ENCODE measurements at places on chromosomes 12 and 14.

- DNase-seq: no peak
Observed at GRCh38 chr14:26466862-26467261, 131.0 kb downstream of the NOVA1 start.

DNA sequence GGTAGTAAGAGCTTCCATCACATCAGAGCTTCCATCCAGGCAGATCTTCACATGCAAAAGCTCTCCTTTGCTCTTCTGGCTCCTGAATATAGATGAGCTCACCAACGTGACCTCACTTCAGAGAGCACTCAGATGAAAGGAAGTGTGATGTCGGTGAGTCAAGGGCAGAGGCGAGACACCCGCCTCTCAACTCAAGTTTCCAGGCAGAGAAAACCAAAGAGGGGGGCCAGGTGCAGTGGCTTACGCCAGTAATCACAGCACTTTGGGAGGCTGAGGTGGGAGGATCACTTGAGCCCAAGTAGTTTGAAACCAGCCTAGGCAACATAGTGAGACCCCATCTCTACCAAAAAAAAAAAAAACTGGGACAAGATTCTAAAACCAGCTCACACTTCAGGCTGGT lies 126.9 kb downstream of the DUSP6 start:
- no peak for DNase-seq

- DNase-seq: no peak
Observed at GRCh38 chr14:63179383-63179782, 24.9 kb upstream of the RHOJ start.

DNA sequence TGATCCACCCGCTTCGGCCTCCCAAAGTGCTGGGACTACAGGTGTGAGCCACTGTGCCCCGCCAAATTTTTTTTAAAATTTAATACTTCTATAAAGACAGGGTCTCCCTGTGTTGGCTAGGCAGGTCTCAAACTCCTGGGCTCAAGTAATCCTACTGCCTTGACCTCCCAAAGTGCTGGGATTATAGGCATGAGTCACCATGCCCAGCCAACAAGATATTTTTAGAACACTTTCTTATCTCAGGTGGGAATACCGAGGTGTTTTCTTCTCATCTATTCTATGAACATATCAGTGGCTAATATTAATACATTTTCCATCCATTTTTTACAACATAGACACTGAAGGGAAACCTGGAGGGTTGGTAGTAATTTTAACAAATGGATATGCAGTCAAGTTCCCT lies 38.0 kb upstream of the DHRS4 start:
- DNase-seq: no peak

GRCh38 chr12:14431975-14432374 lies 66.5 kb downstream of the ATF7IP start:
- no peak for DNase-seq

DNA sequence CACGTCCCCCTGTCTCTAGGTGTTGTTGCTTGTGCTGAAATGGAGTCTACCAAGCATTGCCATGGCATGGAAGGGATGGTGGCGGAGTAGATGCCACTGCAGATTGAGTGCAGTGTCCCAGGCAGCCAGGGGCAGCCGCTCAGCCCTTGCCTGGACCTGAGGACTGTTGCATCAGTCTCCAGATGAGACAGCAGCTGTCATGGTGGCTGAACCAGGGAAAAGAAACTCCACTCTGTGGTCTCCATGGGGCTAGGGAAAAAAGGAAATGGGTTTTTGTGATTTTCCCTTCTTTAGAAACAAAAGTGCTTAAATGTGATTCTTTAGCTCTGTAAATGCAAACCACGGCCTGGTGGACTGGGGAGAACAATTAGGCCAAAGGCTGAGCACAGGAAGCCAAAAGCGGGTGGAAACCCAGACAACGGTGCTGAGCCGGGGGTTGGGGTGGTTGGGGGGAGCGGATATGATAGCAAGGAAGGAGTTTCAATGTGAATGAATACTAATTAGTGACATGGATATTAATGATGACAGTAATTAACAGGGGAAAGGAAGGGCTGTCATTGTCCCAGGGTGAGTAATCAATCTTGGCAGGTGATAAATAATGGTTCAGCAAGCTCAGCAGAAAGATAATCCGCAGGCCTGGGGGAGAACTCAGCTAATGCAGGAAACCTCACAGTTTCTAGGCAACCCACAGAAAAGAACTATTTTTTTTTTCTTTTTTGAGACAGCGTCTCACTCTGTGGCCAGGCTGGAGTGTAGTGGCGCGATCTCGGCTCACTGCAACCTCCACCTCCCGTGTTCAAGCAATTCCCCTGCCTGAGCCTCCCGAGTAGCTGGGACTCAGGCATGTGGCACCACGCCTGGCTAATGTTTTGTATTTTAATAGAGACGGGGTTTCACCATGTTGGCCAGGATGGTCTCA lies 442.6 kb downstream of the DPF3 start:
- DNase-seq: no peak

- no peak for DNase-seq
Observed at GRCh38 chr12:131836193-131836592, 8.0 kb downstream of the MMP17 start.

- no peak for DNase-seq
Observed at GRCh38 chr12:51829011-51829481, 19.5 kb downstream of the FIGNL2 start.

DNA sequence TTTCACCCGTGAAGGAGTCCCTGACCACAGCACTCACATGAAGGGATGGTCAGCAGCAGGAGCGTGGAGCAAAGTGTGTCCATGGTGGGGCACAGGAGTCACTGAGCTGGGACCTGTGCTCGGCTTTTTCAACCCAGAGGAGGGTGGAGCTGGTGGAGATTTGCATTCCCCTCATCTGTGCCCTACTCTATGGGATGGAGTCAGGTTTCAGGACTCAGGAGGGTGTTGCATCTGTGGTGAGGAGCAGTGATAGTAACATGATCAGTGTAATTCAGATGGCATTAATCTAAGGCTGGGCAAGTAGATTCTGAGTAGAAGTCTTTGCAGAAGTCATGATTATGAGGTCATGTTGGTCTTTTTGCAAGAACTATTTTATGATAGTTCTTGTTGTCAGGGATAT lies 511.9 kb downstream of the TMEM121 start:
- no peak for DNase-seq

DNA sequence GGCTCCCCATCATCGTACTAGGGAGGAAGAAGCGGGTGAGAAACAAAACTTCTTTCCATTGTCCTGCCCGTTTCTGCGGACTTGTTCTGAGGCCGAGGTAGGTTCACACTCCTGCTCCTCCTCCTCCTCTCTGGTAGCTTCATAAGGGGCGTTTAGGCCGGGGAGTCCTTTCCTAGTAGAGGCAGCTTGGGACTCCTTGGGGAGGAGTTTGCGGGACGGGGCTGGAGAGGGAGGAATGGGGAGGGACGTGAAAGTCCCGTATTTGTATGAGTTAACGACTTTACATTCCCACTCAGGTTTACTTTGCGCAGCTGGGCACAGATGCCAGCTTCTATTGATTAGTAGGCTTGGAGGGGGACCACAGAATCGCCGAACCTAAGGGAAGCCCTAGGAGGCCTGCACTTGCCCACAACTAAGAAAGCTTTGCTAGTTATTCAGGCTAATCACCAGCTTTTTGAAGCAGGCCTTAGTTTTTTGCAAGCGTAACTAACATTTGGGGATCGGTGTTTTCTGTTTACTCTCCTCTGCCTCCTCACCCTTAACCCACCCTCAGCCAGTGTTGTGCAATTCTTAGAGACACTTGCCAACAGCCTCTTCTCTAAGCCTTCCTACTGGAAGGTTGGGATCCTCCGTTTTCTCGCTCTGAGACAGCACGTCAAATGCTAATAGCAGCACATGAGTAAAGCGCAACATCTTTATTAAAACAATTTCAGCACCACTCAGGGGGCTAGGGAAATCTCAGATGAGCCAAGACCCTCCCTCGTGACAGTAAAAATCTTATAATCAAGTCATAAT lies 499 bp downstream of the RNASE4 start:
- DNase-seq: no peak

GRCh38 chr14:99042381-99043266 lies 229.4 kb downstream of the BCL11B start:
- DNase-seq: no peak

DNA sequence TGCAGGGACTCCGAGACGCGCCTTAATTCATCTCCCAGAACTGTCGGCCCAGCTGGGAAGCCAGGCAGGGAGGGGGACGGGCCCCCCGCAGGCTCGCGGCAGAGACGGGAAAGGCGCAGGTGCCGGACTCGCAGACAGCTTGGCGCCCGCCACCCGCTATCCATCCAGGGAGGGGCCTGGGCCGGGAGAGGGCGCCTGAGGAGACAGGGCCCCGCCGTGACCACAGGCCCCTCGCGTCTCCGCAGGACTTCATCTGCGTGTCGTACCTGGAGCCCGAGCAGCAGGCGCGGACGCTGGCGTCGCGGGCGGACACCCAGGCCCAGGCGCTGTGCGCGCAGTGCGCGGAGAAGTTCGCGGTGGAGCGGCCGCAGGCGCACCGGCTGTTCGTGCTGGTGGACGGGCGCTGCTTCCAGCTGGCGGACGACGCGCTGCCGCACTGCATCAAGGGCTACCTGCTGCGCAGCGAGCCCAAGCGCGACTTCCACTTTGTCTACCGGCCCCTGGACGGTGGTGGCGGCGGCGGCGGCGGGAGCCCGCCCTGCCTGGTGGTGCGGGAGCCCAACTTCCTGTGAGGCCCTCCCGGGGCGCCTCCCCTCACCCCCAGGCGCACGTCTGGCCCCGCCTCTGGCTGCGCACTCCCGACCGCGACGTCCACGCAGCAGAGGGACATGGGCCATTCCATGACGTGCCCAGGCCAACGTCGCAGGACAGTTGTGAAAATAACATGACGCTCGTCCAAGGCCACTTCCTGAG lies 60.6 kb downstream of the LGMN start:
- DNase-seq: no peak

Measured in cortex of kidney (tissue), 1 donor.